ENCODE measurements at places on chromosomes 7 and 10.

GRCh38 chr10:89122433-89123051 is 84.6 kb downstream of the CH25H start:
- DNase-seq: no peak

DNA sequence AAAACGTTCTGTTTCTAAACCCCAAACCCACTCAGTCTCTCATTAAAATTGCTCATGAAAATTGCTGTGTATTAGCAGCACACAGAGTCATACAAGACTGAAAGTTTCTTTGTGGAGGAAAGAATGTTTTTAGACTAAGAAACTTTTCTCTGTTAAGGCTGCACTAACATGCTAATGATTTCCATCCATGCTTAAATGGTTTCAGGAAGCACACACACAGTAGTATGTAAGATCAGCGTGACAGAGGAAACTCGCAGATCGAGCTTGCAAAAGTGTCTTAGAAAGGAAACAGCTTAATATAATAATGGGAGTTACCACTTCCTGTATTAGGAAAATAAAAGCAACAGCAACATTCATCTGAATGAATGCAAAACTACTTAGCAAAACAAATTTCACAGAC is 112.7 kb downstream of the ICA1 start:
- no peak for DNase-seq

GRCh38 chr10:19931894-19932590 is 115.8 kb downstream of the PLXDC2 start:
- no peak for DNase-seq

- DNase-seq: peak; percentile 62
Measured at GRCh38 chr7:30470163-30470770, 8.3 kb downstream of the NOD1 start.

DNA sequence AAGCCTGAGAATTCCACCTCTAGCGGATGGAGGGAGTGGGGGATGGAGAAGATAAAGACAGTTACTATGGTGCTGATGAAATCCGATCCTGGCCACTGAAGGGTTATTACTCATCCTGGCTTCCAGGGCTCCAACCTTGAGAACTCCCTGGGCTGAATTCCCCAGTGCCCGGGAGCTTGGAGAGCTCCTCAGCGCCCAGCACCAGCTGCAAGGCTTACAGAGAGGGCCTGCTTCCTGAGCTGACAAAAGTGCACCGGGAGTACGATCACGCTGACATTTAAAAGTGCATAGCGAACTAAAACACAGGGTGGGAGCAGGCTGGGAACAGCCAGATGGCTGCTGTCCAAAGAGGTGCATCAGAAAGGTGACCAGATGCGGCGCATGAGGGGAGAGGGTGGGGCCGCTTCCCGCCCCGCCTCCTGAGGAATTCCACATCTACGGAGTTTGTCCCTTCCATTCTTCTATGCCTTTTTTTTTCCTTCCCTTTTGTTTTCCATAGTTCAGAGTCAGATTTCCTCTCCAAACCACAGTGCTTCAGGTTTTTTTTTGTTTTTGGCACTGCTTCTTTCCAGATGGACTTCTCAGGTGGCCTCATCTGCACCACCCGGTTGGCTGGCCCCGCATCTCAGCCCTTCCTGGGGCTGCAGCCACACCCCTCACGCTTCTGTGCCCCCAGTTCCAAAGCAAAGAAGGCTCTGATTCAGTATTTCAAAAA is 62.4 kb upstream of the MKRN1 start:
- peak; percentile 95 for DNase-seq

DNA sequence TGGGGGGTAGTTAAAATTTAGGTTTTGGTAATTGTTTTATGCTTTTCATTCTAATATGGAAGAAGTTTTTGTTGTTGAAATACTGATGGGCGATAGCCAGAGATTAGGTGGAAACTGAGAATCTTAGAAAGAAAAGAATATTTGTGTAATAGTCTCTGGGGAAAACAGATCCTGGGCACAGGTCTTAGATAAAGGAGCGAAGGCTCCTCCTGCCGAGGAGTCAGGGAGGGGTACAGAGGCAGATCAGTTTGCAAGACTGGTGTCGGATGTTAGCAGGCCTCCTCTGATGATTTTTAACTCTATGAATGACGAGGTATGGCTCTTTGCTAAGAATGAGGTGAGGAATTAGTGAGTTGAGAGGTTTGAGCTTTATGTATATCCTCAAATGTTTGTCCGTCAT is 339.7 kb downstream of the HGF start:
- peak; percentile 15 for DNase-seq

Measured in amniotic epithelial cell (primary cell).